Right forelimb (tissue), 1 donor: ENCODE measurements at places on chromosomes 11 and 22.

- no peak for DNase-seq
Observed at GRCh38 chr11:97856666-97857065, 1164.1 kb upstream of the CNTN5 start.

GRCh38 chr11:129636926-129637325, 178.7 kb upstream of the TMEM45B start:
- no peak for DNase-seq

- peak; percentile 56 for DNase-seq
Observed at GRCh38 chr11:118610225-118610772, 2.9 kb downstream of the PHLDB1 start.

DNA sequence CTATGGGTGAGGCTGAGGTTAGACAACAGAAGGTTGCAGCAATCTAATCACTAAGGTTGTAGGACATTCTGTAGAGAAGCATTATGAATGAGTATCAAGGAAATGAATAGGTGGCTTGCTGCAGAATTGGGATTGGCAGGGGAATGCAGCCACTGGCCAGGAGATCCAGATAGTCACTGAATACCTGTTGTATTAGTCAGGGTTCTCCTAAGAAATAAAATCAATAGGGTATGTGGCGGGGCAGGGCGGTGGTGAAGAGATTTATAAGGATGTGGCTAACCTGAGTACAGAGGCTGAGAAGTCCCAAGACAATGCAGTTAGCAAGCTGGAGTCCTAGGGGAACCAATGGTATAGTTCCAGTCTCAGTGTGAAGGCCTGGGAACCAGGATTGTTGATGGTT, 163.0 kb downstream of the SPON1 start:
- DNase-seq: no peak

DNA sequence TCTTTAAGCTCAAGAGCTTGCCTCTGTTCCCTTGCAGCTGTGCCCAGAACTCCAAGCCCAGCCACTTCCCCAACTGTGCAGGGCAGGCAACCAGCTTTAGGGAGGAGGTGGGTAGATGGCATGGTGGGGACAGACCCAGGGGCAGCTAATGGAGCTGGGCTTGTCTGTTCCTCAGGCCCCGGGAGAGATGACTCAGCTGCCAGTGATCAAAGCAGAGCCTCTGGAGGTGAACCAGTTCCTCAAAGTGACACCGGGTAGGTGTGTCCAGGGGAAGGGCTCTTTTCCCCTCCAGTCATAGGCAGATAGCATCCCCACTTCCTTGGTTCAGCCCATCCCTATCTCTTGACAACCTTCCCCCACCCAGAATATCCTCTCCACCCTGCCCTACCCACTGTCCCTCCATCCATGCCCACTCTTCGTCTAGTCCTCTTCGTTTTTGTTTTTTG, 32.4 kb downstream of the CREB3L1 start:
- DNase-seq: no peak

GRCh38 chr11:14364322-14364721, 5.3 kb upstream of the RRAS2 start:
- no peak for DNase-seq

DNA sequence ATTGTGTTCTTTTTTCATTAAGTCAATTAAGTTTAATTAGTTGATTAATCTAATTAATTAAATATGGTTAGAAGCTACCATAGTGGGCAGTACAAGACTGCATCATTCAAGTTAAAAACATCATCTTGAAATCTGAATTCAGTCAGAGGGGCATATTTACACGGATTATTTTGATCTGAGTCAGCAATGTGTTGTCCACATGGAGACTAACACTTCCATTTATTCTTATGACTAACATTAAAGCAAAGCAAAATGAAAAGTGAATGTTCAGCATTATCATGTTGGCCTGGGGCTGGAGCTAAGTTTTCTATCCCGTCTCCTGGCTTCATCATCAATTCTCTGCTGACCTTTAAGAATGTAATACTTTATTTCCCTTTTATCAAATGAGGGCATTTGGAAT, 17.3 kb downstream of the FLI1 start:
- DNase-seq: no peak
